ENCODE measurements at places on chromosomes 11 and 22.

DNA sequence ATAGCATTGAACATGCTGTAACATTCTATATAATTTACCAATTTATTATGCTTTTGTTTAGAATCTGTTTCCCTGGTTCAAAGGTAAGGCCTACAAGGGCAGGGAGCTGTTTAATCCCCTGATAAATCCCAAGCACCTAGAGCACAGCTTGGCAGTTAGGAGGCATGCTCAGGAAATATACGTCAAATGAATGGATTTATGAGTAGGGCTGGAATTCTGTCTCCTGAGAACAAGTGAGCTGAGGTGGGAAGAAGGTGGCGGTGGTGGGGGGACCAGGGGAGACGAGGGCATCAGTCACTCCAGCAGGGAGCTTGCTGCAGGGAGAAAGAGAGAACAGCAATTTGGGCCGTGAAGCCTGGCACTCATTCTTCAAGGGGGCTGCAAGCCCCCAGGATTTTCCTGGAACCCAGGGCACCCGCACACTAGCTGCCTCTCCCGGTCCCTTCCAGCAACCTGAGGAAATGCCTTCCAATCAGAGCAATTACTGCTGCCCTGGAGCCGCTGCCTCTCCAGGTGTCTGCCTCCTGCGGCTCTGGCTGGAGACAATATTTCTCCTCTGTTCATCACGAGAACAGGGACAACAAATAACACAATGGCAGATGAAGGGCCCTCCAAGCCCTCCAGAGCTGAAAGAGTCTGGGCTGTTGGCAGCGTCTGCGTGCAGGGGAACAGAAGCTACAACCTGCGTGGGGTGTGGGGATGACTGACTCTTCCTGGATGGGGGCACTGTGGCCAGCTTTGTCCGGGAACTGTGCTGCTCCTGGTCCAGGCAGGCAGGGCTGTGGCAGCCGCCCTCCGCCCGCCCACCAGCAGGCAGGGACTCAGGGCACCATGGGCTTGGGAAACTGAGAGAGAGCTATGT is 233.4 kb downstream of the ST3GAL4 start:
- peak; percentile 81 for DNase-seq

- DNase-seq = no peak
Measured at GRCh38 chr22:26259510-26259909, 90.2 kb downstream of the SEZ6L start.

DNA sequence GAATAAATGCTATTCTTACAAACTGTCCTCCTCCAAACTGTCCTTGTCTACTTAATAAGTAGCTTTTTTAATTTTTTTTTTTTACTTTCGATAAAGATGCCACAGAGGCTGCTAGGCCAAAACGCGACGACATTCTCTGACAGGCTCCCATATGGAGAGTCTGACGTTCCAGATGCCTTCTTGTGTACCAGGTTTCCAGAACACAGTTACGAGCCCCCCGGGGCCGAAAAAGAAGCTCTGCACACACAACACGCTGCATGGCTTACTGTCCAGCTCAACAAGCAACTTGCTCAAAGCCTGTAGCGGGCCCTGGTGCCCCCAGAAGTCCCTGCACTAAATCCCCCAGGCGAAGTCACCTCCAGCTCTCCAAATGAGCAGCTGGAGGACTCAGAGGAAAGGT is 39.3 kb downstream of the LARGE1 start:
- DNase-seq = no peak

GRCh38 chr11:40094954-40095353 is 1364.5 kb downstream of the LRRC4C start:
- no peak for DNase-seq
